NCI-H2081 (cell line): ENCODE measurements at places on chromosomes 16 and 17.

GRCh38 chr16:8611886-8612600 is 9.5 kb upstream of the METTL22 start:
- DNase-seq = no peak

DNA sequence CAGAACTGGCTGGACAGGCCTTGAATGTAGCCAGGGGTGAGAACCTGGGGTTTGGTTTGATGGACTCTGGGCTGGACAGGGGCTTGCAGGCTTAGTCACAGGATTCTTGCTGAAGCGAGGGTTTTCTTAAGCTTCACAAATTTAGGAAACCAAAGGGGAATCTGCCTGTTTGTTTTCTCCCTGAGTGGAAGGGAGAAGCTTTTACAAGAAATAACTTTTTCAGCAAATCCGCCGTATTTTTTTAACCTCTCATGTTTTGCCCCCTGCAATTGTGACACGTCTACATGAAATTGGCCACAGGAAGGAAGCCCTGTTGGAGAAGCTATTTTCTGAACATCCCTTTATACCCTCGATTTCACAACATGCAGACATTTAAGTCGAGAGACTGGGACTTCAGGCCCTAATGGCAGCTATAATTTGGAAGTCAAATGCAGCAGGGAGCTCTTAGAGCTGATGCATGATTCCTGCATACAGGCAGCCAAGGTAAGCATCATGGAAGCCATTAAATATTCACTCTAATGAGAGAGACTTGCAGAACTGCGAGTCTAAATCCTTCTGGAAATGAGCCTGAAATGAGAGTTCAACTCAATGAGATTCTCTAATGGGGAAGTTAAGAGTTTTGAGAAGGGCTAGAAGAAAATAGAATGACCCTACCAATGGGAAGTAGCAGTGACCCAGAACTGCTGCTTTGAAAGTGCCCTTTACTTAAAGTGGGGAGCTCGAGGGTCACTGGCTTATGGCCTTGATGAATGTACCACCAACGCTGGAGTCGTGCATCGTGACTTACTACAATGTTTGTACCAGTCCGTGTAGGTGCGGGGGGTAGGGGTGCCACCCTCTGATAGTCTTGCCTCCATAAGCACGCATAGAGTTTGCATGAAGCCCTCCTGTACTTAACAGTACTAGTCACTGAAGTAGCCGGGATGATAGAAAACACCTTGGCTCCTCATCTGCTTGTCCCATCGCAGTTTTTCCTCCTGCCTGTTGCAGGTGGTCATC is 45.1 kb upstream of the IRF8 start:
- DNase-seq = no peak

GRCh38 chr17:74528491-74529199 is 2.6 kb downstream of the CD300LB start:
- no peak for DNase-seq

DNA sequence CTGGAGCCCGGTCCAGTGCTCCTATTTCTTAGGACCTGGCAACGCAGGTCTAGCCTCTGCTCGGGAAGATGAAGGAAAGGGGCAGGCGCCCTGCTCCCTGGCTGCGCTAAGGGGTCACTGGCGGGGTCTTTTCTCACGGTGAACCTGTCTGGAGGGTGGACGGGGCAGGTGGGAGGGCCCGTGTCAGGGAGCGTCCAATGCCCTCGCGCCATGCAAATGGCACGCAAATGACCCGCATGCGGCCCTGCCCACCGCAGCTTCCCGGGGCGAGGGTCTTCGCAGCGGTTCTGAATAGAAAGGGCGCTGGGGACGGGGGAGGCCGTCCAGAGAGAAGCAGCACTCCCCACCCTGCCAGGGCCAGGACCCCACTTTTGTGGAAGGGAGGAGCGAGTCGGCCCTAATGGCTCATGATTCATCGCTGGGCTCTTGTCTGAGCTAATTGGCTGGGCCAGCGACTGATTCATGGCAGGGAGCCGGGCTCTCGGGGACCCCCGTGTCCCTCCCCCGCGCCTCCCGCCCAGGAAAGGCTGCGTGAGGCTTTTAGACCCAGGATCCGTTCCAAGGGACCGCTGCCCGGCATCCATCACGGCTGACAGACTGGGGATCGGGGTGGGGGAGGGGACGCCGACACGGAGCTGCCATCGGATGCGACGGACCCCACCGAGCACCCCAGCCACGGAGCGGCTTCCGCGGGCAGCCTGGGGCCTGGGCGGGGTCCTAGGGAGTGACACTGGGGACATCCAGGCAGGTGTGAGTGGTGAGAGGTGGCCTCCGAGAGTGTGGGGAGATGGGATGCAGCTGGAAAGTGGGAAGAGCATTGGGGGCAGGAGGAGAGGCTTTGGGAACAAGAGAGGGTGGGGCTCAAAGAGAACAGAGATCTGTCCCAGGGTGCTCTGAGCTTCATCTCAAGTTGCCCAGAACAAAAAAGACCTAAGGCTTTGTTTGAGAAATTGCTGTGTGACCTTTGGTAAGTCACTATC is 25.0 kb upstream of the NGFR start:
- no peak for DNase-seq

GRCh38 chr16:24778671-24779070 is 49.2 kb downstream of the TNRC6A start:
- no peak for DNase-seq

DNA sequence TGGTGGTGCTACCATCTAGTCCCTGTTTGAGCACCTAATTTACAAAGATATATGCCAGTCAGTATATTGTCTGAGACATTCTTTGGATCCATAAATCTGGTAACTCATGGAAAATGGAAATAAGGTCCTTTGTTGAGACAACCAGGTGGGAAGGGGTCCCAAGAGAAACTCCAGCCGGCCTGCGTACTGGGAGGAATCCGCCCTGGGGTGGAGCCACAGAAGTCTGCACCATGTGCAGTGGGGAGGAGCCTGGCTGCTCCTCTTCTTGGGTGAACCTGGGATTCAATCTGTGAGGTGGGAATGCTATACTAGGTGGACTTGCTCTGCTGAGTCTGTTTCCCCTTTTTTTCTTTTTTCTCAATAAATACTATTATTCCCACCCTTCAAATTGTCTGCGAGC is 339.2 kb upstream of the TNRC6C start:
- no peak for DNase-seq

DNA sequence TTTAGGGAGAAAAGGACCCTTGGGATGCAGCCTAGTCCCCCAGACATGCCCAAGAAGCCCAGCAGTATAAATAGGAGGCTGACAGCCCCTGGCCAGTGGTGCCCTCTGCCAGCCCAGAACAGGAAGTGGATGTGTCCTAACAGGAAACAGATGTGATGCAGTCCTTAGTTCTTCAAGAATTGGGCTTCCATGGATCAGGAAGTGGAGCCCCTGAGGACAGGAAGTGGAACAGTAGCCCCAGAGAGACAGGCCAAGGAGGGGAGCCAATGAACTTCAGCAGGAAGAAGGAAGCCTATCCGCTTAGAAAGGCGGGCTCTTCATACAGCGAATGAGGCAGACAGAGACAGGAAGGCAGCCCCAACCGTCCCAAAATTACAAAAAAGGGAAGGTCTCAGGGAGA is 7.2 kb downstream of the CTF1 start:
- DNase-seq = no peak

- DNase-seq = no peak
Observed at GRCh38 chr17:6641247-6641863, 495 bp downstream of the TXNDC17 start.

GRCh38 chr17:37614823-37615222 is 5.6 kb upstream of the SYNRG start:
- no peak for DNase-seq

DNA sequence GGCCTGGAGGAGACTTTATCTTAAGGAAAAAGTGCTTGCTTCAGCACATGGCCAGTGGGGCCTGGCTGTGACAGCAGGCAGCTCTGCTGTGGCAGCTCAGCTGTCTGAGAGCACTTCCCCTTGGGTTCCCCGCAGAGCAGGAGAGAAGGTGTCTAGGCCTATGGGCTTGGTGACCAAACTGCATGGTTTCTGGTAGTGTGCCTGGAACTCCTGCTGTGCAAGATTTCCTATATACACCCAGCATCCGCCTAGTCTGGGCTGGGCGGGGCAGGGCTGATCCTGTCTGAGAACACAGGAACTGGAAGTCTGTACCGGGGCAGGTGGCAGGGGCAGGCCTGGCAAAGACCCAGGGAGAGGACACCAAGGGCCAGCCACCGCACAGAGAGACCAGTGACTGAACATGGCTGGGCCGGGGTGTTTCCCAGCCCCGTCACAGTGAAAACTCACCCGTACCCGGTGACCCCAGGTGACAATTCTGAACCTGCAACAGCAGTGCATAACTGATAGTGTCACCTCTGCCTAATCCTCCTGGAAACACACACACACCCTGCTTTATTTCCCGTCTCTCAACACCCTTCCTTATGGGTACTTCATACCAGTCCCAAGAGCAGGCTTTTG is 39.3 kb downstream of the CHD9 start:
- DNase-seq = peak; percentile 82

GRCh38 chr17:52049496-52049895 is 109.0 kb downstream of the CA10 start:
- DNase-seq = no peak
